HS-5 (cell line): ENCODE measurements at places on chromosomes 7 and 10.

DNA sequence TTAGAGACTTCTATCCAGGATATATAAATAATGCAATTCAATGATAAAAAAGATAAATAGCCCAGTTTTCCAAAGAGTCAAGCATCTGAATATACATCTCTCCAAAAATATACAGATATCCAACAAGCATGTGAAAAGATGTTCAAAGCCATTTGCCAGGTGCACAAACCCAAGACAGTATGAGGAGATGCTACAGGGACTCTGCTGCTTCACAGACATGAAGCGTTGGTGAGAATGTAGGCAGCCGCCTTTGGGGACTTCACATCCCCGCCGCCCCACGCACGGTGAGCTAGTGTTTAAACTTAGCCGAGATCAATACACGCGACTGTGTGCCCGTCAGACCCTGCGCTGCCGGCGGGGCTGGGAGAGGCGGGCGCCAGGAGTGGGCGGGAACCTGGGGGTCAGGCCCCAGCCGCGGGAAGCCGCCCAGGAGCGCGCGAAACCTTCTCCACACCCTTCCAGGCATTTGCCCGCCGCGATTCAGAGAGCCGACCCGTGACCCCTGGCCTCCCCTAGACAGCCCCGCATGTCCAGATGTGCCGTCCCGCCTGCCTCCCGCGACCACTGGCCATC is 927 bp upstream of the ALOX5 start:
- no peak for DNase-seq

DNA sequence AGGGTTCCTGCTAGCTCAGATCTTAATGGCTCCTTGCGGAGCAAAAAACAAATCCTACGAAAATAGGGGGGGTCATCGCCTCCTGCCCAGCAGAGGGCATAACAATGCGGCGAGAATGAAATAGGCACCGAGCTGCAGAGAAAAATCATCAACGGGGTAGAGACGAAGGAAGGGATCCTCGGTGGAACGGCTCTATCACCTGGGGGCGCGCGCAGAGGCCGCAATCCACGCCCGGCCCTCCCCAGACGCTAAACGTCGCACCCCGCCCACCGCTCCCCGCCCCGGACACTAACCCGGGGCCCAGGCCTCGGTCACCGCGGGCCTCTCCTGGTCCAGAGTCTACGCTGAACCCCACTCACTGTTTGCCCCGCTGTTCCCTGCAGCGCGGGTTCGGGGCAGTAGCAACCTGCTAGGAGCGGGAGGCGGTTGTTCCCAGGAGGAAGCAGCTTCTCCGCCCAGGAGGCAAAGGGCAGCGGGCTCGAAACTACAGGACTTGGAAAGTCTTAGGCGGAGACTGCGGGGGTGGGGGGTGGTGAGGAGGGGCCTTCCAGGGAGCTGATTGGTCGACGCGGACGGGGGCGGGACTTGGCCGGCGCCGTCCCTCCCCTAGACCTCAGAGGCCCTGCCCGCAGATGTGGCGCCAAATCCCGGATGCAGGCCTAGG is at the start of gene TCAF1:
TCAF1 (minus strand) TSS at position 509 of the 664 bp plus-strand sequence. CDS start 25,568 bp downstream, outside the sequence.
- DNase-seq = peak; percentile 58

GRCh38 chr10:132291826-132292225 is 15.9 kb downstream of the STK32C start:
- DNase-seq = no peak

DNA sequence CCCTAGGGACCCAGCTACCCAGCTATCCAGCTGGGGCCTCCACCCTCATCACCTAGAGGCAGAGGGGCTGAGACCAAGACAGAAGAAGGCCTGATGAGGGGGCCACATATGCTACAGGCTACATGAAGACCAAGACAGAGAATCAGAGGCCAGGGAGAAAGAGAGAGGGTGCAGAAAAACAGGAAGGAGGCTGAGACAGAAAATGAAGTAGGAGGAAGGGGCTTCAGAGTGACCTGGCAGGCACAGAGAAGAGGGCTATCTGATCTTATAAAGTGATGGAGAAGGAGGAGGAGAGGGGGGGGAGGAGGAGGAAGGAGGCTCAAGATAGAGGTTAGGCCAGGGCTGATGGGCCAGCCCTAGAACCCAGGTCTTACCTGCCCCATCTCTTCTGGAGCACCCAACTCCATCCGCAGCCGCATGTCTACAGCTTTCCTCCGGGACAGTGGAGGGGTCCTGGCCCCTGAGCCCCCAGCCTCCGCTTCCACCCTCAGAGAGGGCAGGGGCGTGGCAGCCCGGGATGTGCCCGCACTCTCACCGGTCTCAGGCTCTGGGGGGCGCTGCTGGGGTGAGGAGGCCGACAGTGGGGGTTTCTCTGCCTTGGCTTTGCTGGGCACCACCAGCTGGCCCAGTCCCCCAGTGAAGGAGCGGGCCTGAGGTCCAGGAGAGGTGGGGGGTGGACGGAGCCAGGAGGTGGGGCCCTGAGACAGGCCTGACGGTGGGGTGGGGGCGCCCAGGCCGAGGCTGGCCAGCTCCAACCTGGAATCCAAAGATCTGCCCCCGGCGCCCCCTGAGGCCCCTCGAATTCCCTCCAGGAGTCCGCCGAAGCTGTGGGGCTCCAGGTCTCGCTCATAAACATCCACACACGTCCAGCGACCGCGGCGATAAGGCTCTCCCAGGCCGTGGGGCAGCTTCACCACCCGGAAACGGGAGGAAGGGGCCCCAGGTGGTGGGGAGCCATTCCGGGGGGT is 1.8 kb downstream of the TSC22D4 start:
- DNase-seq = no peak

DNA sequence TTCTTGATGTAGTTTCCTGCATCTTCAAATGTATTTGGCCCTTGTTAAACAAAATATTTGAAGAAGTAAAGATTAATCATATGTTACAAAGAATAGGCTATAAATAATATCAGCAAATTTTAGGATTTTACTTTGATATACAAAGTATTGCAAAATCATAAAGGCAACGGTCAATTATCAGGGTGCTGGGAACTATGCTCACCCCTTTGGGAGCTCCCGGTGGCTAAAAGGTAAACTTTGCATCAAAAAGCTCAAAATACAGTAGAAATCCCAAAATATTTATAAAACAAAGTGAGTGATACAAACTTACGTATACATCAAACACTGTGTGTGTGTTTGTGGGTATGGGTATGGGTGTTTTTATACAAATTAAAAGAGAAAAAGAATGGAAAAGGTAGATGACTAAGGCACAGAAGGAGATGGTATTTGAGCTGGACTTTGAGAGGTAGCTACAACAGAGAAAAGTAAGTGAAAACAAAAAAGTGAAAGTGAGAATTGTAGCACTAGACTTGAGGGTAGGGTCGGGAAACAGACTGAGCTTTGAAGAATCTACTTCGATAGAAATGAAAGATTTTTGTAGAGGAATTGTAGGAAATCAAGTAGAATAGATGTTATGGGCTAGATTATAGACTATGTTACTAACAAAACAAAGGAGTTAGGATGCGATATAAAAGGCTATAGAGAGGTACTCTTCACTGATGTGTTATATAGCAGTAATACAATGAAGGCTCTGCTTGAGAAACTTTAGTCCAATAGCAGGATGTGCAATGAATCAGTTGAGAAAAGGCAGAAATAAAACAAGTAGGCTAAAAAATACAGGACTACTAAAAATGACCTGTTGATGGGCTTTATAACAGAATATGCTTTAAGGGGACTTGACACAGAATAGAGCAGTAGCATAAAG is 52.8 kb downstream of the GNAT3 start:
- no peak for DNase-seq

GRCh38 chr7:66169616-66170015 is 35.5 kb upstream of the TPST1 start:
- no peak for DNase-seq

DNA sequence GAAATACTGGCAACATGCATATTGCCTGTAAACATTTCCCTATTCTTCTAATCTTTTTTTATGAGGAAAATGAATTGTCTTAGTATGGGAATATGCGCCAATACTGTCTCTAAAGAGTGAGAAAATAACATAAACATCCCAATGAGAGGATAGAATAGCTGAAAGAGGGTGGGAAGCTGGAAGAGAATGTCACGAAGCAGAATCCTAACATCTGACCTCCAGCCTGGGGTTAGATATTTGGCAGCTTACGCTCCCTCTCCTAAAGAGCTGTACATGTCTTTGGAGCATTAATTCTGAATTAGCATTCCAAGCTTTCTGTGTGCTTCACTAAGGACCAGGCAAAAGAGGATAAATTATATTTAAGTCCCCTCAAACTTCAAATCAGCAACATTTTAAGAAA is 31.6 kb upstream of the SLC16A12 start:
- no peak for DNase-seq

GRCh38 chr7:103391150-103391549 is 43.7 kb downstream of the PSMC2 start:
- DNase-seq = no peak

- no peak for DNase-seq
Measured at GRCh38 chr7:4726566-4726965, 44.5 kb downstream of the FOXK1 start.

- DNase-seq = no peak
Measured at GRCh38 chr10:11177381-11177780, 159.7 kb downstream of the CELF2 start.

- DNase-seq = no peak
Measured at GRCh38 chr7:50688226-50688590, 94.5 kb downstream of the GRB10 start.

GRCh38 chr10:101375076-101375475 is 21.1 kb downstream of the BTRC start:
- no peak for DNase-seq

GRCh38 chr10:32033171-32033570 is 23.1 kb downstream of the KIF5B start:
- DNase-seq = no peak

- DNase-seq = no peak
Measured at GRCh38 chr7:137296576-137296975, 47.0 kb downstream of the PTN start.

DNA sequence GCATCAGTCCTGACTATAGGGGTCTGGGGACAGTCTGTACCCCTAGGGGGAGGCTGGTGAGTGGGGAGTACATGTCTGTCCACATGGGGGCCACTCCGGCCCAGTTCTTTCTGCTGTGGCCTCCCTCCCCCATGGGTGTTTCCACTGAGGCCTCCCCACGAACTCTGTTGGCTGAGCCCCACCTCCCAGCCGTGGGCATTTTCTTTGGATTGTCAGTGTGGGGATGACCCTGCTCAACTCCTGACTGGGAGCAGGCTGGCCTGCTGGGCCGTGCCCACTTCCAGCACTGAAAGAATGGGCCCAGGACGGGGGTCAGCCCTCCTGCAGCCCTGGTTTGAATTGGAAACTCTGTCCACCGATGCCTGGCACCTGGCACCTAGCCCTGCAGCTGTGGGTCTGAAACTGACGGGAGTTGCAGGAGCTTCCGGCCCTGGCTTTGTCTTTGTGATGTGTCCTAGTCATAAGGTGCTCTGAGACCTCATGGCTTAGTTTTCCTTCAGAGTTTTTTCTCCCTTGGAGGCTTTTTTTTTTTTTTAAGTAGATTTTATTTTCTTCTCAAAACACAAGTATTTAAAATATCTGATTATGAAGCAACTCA is 46.5 kb downstream of the LHPP start:
- DNase-seq = no peak

GRCh38 chr10:47010036-47010435 is 98.8 kb downstream of the PTPN20 start:
- no peak for DNase-seq

DNA sequence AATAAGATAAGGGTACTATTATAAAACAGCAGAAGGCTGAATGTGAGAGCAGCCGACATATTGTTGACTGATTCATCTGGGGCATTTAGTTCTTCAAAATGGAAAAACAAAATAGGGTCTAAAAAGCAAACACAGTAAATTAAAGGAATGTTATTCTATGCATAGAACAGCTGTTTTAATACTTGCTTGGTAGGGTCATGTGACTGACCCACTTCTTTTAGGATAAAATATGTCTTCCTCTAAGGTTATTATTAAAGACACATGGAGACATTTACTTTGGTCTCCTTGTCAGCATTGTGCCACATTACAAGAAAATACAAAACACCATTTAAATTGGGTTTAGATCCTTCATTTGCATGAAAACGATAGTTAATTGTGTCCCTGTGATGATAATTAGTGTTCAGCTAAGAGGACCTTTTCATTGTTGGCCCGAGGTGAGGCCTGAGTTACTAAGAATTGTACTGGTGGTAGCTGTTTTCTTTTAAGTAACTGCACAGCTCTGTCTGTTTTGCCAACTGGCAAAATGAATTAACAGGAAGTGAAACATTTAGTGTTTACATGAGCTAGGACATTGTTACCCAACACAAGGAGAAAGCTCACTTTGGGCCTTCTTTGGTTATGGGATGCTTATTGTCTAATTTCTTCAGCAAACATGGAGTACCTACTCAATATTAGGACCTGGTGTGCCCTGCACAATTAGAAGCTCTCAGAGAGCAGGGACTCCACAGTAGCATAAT is 764.4 kb downstream of the LRMDA start:
- DNase-seq = no peak

GRCh38 chr7:95723583-95724180 is 48.7 kb upstream of the DYNC1I1 start:
- peak; percentile 18 for DNase-seq

DNA sequence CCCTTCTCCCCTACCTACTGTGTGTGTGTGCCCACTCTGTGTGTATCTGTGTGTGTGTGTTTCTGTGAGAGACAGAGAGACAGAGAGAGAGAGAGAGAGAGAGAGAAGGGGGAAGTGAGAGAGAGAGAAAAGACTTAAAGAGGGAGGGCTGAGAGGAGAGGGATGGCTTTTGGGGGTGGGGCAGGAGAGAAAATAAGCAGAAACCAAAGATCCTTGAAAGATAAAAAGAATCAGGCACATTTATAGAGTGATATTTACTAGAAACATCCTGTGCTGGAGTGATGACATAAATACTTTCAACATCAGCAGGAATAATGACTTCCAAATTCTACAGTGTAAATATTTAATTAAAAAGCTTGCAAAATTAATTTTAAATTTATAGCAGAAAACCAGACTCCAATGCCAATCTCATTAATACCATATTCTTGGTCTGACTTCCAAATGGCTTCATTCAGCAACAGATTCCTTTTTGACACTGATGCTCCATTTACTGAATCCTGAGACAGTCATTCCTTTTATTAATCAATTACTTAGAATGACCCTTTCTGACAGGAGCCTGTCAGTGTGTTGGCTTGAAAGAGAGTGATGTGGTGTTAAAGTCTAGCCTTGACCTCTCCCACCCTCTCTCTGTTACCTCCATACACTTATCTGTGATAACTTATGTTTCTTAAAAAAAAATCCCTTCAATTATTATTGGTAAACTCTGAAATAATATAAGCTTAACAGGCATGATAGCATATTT is 41.7 kb upstream of the WNT2 start:
- no peak for DNase-seq

DNA sequence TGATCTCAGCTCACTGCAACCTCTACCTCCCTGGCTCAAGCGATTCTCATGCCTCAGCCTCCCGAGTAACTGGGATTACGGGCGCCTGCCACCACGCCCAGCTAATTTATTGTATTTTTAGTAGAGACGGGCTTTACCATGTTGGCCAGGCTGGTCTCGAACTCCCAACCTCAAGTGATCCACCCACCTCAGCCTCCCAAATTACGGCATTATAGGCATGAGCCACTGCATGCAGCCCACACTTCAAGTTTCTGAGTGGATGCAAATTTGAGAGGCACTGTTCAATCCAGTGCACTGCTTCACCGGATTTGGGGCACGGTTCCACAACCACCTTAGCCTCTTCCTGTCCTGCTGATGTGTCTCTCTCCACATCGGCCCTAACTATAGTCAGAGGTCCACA is 16.5 kb downstream of the CNPY1 start:
- DNase-seq = no peak
